ENCODE measurements at places on chromosomes 5 and 9.

DNA sequence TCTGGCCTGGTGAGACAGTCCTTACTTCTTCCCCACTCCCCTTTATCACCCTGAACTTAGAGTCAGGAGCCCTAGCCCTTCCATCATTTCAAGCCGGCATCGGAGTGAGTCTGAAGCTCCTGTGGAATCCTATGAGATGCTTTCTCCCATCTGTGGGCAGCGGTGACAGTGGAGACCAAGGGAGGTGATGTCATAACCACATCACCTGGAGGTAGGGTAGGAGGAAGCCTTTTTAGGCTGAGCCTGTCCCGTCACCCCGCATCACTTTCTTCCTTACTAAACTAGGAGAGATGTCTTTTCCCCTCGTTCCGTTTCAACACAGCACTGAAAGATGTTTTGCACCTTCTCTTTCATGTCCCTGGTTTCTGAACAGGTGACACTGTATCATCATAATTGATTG is 124.1 kb upstream of the WWC1 start:
- DNase-seq = no peak

- no peak for DNase-seq
Measured at GRCh38 chr5:12911156-12911555, 1006.9 kb upstream of the CTNND2 start.

GRCh38 chr9:16291921-16292320 is 578.5 kb downstream of the BNC2 start:
- DNase-seq = no peak

GRCh38 chr5:170681013-170681433 is 102.5 kb upstream of the GABRP start:
- DNase-seq = no peak

DNA sequence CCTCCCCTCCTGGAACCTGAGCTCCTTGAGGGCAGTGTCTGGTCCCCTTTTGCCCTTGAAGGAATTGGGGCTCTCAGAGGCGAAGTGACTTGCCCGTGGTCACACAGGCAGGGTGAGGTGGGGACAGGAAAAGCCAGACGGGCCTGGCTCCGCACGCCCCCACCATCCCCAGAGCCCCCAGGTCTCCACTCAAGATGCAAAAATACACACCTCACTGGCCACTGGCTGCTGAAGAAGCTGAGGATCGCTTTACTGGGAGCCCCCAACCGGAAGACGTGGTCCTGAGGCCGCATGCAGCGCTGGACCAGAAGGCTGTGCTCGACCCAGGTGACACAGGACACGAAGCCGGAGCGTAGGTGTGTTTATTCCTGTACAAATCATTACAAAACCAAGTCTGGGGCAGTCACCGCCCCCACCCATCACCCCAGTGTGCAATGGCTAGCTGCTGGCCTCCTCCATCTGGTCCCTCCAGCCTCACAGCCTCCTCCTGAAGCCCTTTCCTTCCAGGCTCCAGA is 7.6 kb upstream of the AK1 start:
- no peak for DNase-seq

DNA sequence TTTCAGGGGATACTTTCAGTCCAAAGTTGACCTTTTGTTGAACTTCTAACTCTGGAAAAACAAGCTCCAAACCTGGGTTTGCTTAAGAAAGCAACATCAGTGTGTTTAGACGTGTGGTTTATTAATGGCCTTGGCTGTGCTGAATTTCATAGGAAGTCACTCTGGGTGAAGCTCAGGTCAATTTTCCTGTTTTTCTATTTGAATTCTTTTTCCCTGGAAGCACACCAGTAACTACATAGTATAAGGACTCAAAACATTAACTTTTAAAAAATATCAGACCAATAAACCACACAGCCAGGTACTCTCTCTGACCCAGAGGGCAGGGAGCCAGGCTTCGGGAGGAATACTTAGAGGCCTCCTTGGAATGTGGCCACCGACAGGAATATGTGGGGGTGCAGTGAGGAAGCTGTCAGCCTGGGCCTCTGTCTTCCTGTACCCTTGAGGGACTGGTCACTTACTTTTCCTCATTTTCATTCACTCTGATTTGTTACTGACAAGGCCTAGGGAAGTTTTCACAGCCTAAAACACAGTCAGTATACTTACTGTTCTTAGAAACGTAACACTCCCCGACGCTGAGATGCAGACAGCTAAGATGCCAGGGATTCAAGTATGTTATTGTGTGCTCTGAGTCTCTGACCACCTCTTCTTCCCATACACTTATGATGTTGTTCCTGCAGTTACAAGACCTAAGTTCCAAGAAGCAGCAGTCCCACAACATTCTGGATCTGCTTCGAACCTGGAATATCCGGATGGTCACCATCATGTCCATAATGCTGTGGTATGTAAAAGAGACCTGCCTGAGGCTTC is 18.9 kb downstream of the SLC22A5 start:
- DNase-seq = no peak

DNA sequence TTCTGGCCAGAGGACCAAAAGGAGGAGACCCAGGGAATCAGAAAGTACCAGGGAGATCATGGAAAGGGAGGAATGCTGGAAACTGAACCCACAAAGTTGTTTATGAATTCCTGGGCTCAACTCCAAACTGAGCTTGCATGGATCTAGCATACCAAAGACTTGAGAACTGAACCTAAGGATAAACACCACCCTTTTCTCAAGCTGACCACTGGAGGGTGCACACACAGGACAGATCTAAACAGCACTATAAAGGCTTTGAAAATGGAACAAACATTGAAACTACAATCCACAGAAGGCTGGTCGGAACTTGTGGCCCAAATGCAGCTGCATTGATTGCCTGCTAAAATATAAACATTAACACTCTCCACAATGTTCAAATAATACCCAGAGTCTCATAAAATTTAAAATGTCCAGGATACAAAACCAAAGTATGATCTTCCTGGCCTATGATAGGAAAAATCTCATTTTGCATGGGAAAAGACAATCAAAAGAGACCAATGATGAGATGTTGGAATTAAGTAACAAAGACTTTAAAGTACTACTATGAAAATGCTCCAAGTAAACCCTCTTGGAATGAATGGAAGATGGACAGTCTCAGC is 15.6 kb upstream of the IRF1 start:
- peak; percentile 30 for DNase-seq
